Activated naive CD8-positive, alpha-beta T cell treated with anti-CD3 and anti-CD28 coated beads for 36 hours (primary cell): ENCODE measurements at places on chromosomes 12 and 14. TPM values are rescaled to one million over a fixed set of nuclear protein-coding genes. Genes with fewer than 3 reads are reported as not detected.

Gene KDM2B
- 57.3 TPM for total RNA-seq

Gene RDH12
- total RNA-seq = not detected

DNA sequence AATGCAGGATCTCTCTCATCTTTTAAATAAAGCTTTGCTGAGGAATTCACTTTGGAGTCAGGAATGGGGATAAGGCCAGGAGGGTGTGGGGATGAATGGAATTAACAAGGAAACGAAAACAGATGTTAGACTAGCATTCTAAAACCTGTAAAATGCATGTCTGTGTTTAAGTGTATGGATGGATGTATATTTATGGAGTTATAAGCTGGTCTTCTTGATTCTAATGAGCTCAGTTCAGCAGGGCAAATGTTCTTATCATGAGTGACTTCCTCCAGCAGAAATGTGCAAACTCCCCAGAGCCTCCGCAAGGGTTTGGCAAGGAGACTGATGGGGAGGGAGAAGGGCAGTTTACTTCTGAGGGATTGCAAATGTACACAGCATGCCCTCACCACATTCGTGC is 149.1 kb downstream of the NTF3 start:
- DNase-seq = no peak
- no peaks in the 10 kb centered on the region for H3K4me1 ChIP-seq
- no peaks in the 10 kb centered on the region for H3K36me3 ChIP-seq
- no peak overlapping the region for H3K4me3 ChIP-seq
- no peak overlapping the region for H3K27ac ChIP-seq

- peaks cover 3% of the 10 kb centered on the region for H3K27me3 ChIP-seq
- H3K36me3 ChIP-seq = peaks cover 29% of the 10 kb centered on the region
- H3K4me3 ChIP-seq = peak overlapping the region; percentile 83
- H3K27ac ChIP-seq = peak overlapping the region; percentile 92
- DNase-seq = peak; percentile 60
Measured at GRCh38 chr12:110280392-110280778, 662 bp upstream of the ATP2A2 start.

DNA sequence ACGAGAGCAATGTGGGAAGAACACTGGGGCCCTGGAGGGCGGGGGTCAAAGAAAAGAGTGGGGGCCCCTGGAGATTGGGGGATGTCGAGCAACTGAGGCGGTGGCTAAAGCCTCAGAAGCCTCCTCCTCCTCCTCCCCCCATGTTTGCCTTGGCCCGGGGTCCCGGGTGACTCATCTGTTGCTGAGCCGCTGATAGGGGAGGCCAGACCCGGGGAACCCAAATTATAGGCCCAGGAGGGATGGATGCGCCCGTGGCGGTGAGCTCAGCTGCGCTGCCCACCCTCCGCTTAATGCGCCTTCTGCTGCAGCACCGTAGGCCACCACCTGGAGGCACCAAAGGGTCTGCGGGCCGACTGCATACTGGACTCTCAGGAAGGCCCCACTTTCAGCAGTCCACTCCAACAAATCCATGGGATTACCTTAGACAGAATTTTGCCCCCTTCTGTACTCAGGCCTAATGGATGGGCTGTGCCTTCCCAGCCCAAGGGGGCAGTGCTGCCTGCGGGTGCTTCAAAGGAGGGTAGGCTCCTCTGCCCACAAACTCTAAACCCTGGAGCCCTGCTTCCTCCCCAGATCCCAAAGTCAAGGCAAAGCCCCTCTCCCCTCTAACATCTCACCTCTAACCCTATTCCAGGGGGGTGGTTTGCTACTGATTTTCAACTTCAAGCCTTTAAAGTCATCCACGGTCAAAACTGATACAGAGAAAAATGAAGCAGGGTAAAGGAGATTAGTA is 2.6 kb upstream of the WNT10B start:
- peaks cover 41% of the 10 kb centered on the region for H3K4me1 ChIP-seq
- H3K4me3 ChIP-seq = no peak overlapping the region
- DNase-seq = peak; percentile 49
- H3K27me3 ChIP-seq = peaks cover 85% of the 10 kb centered on the region
- no peak overlapping the region for H3K27ac ChIP-seq

DNA sequence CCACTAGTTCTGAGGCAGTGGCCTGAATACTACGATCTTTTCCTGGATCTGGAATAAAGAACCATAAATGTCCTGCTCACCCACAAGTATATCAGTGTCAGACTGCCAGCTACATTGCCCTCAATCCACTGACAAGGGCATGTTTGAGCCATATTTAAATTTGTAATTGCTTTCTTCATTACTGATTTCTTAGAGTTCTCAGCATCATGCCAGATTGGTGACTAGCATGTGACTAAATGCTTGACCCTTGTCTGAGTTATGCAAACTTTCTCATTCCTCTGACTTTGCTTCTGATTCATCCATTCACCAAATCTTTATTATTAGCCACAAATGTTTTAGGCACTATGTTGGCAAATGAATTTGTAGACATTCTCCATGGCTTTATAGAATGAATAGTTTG is 143.6 kb upstream of the SLC16A7 start:
- no peaks in the 10 kb centered on the region for H3K27me3 ChIP-seq
- no peaks in the 10 kb centered on the region for H3K4me1 ChIP-seq
- DNase-seq = no peak
